Inflammatory macrophage (primary cell): ENCODE measurements at places on chromosomes 5 and 9.

GRCh38 chr5:141753971-141754713 is 72.1 kb upstream of the ARAP3 start:
- DNase-seq, result peak; percentile 40

GRCh38 chr5:10832987-10833386 is 72.0 kb upstream of the DAP start:
- DNase-seq, result no peak

GRCh38 chr5:147925020-147925419 is 18.7 kb upstream of the C5orf46 start:
- no peak for DNase-seq

DNA sequence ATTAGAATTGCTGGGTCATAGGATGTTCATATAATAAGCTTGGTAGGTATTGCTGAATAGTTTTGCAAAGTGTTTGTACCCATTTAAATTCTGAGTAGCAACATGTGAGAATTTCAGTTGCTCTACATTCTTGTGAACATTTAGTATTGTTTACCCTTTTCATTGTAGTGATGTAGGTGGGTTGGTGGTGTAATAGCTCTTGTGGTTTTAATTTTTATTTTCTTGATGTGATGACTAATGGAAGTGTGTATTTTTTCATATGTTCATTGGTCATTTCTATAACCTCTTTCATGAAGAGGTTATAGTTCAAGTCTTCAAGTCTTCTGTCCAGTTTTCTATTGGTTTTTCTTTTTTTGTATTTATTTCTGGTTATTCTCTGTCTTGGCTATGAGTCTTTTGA is 34.4 kb downstream of the RASA1 start:
- DNase-seq, result no peak

GRCh38 chr9:134944916-134945315 is 27.2 kb upstream of the FCN1 start:
- no peak for DNase-seq

DNA sequence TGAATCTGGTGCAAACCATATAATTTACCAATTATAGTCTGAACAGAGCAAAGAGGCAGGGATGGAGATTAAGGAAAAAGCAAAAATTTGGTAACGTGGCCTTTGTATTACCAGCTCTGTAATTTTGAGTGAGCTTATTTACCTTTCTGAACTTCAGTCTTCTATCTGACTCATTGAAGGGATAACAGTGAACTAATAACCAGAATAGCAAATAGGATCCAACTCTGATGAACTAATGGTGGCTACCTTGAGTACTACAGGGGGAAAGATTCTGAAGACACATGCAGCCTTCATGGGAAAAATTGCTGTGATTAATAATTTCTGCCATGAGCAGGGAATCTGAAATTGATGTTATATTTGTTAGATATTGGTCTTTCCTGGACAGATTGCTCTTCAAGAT is 23.0 kb upstream of the LARP1 start:
- no peak for DNase-seq
